Stimulated activated CD4-positive, alpha-beta T cell treated with anti-CD3 and anti-CD28 coated beads, Interleukin-4, amount 100 ng/mL, for 4 hours (primary cell): ENCODE measurements at places on chromosomes 1 and 21.

DNA sequence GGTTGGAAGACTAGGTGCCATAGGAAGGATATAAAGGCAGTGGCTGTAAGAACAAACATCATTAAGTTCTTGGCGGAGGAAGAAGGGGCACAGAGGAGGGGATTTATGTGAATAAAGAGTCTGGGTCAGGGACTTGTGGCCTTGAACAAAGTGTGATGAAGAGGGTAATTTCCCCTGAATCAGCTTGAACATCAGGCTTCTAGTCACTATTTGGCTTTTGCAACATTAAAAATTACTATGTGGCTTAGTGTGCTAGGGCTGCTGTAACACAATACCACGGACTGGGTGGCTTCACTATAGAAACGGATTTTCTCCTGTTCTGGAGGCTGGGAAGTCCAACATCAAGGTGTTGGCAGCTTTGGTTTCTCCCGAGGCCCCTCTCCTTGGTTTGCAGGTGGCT, 70.5 kb upstream of the CNIH3 start:
- no peak for DNase-seq

GRCh38 chr21:44558695-44559094, at the start of gene KRTAP10-3:
Gene KRTAP10-3, minus strand, starts transcription at chr21:44558795. Its CDS starts 80 bp downstream, at chr21:44558715.
- DNase-seq, result no peak

DNA sequence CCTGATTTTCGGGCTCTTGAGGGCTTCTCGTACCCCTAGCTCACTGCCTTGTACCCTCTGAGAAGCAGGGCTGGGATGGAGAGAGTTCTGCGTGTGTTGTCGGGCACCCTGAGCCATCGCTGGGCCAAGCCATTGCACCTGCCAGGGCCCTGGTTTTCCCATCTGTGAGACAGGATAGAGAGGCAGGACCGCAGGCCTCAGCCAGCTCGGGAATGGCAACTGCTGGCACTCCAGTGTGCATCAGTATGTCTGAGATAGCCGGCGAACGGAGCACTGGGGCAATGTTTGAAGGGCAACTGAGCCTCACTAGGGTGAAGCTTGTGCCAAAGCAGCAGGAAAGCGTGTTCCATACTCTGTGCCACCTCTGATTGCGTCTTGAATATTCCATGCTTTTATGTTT, 66.9 kb downstream of the TENT5C start:
- no peak for DNase-seq

DNA sequence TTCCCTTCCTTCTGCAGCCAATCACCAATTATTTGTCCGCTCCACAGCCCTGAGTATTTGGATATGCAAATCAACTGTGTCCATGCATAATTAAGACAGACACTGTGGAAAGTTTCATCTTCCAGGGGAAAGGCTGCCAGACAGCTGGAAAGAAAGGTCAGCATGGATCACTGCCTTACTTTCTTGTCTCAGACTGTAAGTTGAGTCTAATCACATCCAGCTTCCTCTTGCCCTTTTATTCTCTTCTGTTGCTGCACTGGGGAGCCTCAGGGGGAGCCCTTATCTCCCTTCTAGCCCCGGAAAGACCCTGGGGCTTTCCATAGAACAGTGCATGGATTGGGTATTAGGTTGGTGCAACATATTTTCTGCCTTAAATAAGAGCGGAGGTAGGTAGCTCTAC, 182.9 kb downstream of the OMA1 start:
- DNase-seq, result no peak

- DNase-seq, result no peak
These were observed 34.9 kb downstream of the SSBP3 start for GRCh38 chr1:54371038-54371941.

DNA sequence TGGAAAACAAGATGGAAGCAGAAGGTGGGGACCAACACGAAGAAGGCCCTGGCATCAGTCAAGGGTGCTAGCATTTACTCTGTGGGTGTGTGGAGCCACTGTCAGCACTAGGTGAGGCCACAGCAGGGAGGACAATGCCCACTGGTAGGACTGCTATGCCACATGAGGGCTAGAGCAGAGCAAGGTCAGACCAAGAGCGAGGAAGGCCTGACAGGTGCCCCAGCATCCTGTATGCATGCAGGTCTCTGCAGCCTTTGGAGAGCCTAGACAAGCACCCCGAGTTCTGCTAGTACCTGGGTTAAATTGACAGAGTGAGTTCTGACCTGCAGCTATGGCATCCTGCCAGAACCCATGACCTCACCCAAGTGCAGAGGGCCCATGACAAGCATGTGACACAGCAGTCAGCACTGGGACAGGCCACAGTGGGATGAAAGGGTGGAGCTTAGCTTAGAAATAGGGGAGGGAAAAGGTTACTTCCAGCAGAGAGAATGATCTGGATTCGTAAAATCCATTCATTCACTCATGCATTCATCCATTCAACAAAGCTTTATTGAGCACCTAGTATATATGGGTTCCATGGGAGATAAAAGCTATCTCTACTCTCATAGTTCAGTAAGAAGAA, 9.0 kb upstream of the CSF1 start:
- DNase-seq, result peak; percentile 49

DNA sequence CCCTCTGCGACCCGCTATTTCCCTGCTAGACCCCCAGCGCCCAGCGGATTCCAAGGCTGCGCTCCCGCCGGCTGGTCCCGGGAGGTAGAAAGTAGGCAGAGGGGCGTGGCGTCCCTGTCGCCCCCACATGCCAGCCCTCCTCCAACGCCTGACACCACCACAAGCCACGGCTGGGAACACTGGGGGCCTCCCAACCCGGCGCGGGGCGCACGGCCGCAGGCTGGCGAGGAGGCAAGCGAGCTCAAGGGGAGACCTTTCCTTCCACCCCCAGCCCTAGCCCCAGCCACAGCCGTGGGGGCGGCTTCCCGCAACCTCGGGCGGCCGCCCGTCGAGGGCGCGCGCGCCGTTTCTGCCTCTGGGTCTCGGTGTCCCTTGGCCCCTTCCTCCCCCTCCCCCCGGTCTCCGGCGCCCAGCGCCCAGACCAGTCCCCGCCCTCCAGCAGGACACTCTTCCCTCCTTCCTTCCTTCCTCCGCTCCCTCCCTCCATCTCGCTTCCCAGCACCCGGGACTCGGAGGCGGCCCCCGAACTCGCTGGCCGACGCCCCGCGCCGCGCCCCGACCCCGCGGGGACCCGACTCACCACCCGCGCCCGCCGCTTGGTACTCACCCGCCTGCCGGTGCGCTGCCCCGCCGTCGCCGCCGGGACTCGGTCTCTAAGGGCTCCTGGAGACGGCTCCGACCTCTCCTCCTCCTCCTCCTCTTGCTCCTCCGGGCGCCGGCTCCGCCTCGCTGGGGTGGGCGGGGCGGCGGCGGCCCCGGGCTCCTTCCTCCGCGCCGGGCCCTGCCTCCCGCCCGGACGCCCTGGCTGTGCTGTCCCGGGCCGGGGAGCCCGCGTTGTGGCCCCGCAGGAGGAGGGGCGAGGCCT, at the start of gene GNG12:
TSS of gene GNG12 (minus strand) at position 731 of the 865 bp plus-strand sequence. CDS start 125,781 bp downstream, outside the sequence.
- peak; percentile 20 for DNase-seq

- no peak for DNase-seq
These were observed 27.2 kb downstream of the EPRS1 start for GRCh38 chr1:220019071-220019470.

DNA sequence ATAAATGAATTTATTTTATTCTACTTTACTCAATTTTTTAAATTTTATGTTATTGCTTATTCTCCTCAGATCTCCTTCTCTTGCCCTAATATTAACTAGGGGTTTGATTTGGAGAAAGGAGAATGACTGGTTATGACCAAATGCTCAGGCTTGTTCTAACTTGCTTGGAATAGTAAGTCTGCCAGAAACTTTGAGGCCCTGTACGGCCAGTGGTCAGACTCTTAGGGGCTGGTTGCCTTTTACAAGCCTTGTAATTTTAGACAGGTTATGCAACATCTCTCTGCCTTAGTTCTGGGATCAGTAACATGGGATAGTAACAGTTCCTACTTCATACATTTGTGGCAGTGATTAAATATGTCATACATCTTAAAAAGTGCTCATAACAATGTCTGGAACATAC, 279.5 kb downstream of the DUSP10 start:
- DNase-seq, result no peak

GRCh38 chr1:179824265-179824664, 53.3 kb downstream of the TOR1AIP2 start:
- DNase-seq, result no peak

- DNase-seq, result no peak
These were observed 3.8 kb downstream of the LEMD1 start for GRCh38 chr1:205417870-205418635.

DNA sequence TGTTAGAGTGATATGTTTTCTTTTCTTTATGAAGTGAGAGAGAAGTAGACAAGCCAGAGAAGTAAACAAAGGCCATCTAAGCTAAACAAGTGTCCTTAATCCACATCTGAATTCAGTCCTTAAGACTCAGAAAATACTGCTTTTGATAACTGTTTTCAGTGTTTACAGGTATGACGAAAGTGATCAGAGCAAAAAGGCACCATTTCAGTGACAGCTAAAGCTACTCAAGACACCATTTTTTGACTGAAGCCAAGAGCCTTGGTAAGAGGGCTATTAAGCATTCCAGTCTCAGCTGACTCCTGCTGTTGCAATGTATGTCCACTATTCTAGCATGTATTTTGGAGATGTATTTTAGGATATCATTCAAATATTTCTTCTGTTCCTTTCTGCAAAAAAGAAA, 4.1 kb downstream of the KMO start:
- DNase-seq, result no peak

DNA sequence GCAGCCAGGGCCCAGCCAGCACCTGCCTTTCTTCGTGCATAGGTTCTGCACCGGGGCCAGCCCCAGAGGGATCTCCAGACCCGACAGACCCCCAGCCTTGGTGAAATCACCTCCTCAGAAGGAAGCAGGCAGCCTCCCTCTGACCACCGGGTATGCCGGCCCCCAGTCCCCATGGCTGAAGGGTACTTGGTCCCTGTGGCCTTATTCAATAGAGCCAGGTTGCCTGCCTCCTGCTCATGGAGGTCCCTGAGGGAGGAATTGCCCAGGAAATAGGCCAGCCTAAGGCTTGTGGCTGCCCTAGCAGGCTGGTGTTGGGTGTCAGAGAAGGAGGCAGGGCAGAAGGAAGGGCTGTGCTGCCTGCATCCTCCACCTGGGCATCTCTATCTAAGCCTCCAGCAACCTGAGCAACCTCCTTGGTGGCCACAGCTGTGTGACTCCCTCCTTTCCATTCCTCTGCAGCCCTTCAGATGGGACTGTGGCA, 338.2 kb upstream of the VAMP3 start:
- no peak for DNase-seq

DNA sequence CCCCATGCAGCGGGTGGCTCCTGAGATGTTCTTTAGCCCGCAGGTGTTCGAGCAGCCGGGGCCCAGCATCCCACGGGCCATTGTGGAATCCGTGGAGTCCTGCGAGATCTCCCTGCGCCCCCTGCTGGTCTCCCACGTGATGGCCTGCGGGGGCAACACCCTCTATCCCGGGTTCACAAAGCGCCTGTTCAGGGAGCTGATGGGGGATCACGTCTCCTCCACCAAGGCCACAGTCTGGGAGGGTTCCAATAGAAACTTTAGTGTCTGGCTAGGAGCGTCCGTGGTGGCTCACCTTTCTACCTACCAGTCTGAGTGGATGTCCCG, 71.0 kb downstream of the ACTL8 start:
- no peak for DNase-seq

DNA sequence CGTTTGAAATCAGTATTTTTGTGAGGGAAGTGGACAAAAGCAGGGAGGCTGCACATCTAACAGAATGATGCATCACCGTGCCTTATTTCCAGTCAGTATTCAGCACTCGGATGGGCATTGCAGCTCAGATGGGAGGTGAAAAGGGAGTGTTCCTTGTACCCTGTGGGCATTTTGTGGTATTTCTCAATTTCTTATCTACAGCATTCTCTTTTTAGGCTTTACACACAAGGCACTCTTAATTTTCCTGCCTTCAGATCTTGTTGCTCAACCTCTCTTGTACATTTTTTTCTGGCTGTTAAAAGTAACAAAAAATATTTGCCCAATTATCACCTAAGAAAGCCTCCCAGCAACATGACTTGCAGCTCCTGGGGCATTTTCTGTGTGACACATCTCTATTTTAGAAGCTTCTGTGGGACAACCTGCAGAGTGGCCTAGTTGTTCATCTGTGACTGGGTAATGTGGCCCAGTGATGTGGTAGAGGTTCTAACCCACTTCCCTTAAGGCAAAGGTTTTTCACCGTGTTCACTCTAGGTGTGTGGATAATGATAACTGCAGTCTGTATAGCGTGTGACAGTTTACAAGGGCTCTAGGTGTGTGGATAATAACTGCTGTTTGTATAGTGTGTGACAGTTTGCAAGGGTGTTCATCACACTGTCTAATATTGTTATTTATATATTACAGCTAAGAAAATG, 257.2 kb downstream of the PTGER3 start:
- DNase-seq, result no peak

- DNase-seq, result no peak
These were observed 178.0 kb upstream of the GALNT2 start for GRCh38 chr1:229889031-229889517.

- DNase-seq, result no peak
These were observed 126.0 kb upstream of the IPO9 start for GRCh38 chr1:201702936-201703335.

- no peak for DNase-seq
These were observed 156.9 kb upstream of the SOD1 start for GRCh38 chr21:31502537-31503143.

DNA sequence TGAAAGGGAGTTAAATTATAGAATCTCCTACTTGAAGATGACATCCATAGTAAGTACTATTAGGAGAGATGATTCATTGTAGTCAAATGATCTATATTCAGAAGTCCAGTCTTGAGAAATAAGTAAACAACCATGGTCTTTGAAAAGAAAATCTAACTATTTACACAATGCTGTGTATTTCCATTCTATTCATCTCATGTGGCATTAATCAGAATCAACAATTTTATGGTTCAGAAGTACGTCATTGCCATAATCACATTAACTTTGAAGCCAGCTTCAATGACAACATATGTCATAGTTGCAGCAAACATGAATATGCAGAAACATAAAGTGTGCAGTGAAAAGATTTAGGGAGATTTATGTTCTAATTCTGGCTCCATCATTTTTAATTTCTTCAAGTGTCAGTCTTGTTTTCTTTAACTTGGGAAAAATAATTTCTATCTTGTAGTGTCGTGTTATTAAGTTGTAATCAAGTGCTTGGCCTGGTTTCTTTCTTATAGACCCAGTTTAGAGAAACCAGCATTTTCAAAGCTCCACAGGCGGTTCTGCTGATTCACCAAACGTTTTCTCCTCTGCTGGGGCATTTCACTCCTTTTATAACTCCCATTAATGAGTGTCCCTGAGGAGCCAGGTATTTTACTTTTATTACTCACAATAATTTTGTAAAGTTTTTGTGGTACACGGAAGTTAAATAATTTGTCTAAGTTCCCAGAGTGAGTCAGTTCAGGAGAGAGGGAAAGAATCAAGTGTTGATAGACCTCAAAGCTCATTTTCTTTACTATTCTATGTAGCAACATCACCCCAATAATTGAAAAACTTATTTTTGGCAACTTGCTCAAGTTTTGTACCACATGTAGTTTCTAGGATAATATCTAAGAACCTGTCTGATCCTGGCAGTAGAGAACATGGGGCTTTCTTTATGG, 35.9 kb upstream of the PTGS2 start:
- DNase-seq, result no peak

- no peak for DNase-seq
These were observed 50.2 kb downstream of the LPAR3 start for GRCh38 chr1:84842748-84843231.

GRCh38 chr1:223022641-223023473, 120.2 kb downstream of the TLR5 start:
- DNase-seq, result no peak
